DND-41 (cell line): ENCODE measurements at places on chromosomes 6 and 20.

- no peak for DNase-seq
Measured at GRCh38 chr6:79040083-79040482, 38.0 kb downstream of the PHIP start.

- DNase-seq, result peak; percentile 27
Measured at GRCh38 chr6:2021713-2022125, 223.7 kb downstream of the GMDS start.

DNA sequence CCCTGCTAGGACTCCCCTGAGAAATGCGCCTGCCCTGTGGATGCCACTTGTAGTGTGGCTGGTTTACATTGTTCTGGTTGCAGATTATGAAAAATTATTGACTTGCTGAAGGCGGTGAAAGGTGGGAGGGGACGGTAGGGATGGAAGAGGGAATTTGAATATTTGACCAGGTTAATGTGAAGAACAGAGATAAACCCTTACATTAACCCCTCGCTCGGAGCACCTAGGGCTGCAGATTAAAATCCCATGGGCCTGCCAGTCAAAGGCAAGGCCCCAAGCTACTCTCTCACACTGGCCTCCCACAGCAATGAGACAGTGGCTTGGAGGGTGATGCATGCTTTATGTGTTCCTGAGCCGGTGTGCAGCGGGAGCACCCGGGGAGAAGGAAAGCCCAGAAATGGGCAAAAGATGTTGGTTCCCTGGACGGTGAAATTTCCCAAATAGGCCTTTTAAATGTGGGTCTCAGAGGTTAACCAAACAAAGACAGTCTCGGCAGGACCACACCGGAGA is 2.5 kb downstream of the FOXF2 start:
- DNase-seq, result no peak

- no peak for DNase-seq
Measured at GRCh38 chr20:50501972-50502745, 8.0 kb upstream of the PTPN1 start.

DNA sequence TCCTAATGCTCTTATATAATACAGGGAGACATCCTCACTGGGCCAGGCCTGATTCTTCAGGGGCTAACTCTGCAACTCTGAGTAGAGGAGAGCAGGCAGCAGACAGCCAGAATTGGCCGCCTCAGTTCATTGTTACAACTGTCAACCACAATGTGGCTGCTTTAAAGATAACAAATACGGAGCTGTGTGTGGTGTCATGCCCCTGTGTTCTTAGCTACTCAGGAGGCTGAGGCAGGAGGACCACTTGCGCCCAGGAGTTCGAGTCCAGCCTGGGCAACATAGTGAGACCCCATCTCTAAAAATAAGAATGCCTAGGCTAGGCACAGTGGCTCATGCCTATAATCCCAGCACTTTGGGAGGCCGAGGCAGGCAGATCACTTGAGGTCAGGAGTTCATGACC is 34.3 kb downstream of the CEP250 start:
- DNase-seq, result peak; percentile 30

DNA sequence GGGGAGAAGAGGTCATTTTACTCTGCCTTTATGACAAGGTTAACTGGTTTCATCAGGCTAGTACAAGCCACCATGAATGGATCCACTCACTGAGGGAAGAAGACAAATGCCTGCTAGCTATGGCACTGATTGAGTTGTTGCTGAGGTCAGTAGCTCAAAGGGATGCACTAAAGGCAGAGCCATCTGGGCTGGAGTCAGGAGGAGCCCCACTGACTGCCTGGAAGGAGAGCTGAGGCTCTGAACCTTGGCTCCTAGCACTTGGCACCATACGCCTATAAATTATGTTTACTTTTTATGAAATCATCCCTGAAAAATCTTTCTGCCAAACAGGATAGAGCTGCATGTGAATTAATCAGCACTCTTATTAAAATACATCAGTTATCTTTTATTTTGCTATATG is 104.6 kb downstream of the DTD1 start:
- no peak for DNase-seq

DNA sequence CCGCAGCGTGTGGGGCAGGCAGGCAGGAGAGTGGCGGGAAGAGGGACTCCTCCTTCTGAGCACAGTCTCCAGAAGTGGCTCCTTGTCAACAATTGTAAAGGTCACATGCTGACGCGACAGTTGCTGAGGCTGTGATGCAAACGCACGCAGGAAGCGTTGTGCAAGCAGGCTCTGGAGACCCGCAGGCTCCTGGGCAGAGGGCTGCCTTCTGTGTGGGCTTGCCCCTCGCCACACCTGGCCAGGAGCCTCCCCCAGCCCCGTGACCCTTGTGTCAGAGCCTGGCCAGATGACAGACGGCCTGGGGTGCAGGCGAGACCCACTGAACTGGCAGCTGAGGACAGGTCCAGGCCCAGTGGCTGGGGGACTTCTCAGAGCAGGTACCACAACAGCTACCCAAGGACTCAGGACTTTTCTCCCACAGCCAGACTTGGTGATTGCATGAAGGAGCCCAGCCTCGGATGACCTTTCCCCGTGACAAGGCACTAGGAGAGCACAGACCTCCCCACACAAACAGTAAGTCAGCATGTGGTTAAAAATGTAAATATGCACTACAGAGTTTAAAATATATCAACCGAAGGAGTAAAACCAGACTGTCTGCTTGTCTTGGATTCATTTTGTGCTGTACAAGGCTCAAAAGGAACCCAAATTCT is 222.1 kb upstream of the RREB1 start:
- DNase-seq, result no peak

GRCh38 chr6:98516866-98517265 is 317.5 kb upstream of the POU3F2 start:
- no peak for DNase-seq

DNA sequence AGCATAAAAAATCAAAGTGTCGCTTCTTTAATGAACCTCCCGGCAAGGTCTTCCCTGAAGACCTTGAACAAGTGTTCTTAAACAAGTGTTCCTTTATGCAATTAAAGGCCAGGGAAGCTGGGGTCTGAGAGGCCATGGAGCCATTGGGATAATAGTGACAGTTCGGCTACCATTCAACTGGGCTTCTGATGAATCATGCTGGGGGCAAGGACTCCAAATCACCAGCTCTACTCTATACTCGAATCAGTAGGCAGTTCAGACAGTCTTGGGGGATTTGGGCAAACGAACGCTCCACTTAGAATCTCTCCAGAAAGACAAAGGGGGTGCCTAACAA is 34.7 kb upstream of the EZR start:
- DNase-seq, result no peak

GRCh38 chr6:25641940-25642666 is 9.9 kb upstream of the SCGN start:
- no peak for DNase-seq

- no peak for DNase-seq
Measured at GRCh38 chr20:32467506-32468312, 109.6 kb downstream of the ASXL1 start.

DNA sequence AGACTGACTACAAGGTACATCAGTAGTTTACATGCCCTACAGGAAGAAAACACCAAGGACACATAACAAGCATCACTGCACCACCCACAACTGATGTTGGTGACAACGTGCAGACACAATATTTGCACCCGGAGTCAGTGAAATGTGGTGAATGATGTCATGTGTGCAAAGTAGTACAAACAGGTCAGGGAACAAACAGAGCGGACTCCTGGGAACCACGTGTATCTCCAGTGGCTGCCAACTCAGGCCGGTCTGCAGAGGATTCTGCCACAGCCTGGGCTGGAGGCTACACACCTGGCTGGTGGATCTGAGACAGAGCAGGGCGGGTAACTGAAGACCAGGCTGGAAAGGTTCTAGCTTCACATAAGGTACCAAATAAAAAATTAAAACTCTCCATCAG is 28.2 kb upstream of the RPS6KA2 start:
- no peak for DNase-seq

GRCh38 chr6:169627736-169628607 is 73.9 kb downstream of the WDR27 start:
- no peak for DNase-seq
